Upper lobe of right lung (tissue), 1 donor: ENCODE measurements at places on chromosomes 3 and 15. TPM values are rescaled to one million over a fixed set of nuclear protein-coding genes. Genes with fewer than 3 reads are reported as not detected.

- DNase-seq: no peak
Observed at GRCh38 chr3:60096403-60096802, 1046.6 kb upstream of the CFAP20DC start.

Gene LYZL4
- not detected for total RNA-seq

DNA sequence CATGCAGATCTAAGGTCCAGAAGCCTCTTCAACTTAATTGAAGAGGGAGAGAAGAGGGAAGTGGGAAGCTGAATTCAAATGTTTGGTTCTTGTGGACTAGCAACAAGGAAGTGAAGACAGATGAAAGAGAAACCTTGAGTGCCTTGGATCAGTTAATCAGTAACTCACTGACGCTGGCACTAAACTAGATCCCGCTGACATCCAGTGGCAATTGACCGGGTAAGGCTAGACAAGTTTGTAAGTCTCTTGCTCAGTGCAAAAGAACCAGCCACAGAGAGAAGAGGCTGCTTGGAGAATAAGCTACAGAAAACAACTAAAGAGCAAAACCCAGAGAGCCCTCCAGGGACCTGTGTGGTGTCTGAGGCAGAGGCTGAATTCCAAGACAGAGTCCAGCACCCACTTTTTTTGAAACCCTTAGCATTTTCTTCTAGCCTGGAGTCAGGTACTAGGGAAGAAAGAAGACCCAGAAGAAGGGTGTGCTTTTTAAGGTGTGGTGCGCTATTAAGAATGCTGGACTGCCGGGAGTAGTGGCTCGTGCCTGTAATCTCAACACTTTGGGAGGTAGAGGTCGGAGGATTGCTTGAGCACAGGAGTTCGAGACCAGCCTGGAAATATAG is 6.9 kb downstream of the PLCH1 start:
- no peak for DNase-seq

DNA sequence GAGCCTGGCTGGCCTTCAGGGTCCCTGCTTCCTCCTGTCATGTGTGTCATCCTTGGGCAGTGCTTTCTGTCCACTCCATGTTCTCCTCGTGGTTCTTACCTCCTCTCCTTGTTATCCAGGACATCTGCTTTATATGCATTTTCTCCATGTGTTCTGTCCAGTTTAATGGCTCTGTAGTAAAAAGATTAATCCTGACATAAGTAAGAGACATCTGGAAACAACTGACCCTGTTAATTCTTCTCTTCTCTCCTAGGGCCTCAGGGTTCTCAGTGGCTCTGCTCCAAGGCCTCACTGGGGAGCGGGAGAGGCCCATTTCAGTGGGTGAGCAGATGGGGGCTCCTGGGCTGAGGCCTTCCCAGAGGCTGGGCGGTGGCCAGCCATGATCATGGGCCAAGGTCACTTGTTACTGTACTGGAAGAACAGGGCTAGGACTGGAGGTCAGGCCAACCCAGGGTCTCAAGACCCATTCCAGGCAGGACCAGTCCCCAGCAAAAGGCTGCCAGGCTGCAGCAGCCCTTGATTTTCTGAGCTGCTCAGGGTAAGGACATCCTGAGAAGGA is 20.2 kb upstream of the CDCP1 start:
- no peak for DNase-seq

DNA sequence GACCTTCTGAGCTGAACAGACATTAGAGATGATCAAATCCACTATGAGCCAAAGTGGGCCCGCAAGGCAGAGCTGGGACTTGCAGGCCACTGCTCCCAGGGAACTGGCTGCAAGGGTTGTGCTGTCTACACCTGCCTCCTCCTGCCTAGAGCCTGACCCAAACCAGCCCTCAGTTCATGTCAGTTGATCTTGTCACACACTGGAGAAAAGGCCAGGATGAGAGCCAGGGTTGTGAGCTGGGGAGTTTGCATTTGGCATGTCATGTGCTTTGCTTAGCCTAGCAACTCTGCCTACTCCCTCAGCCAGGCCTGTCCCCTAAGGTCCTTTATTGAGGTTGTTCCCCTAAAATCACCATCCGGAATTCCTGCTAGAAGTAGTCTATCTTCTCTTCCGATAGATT is 67.8 kb downstream of the RAB11A start:
- no peak for DNase-seq

DNA sequence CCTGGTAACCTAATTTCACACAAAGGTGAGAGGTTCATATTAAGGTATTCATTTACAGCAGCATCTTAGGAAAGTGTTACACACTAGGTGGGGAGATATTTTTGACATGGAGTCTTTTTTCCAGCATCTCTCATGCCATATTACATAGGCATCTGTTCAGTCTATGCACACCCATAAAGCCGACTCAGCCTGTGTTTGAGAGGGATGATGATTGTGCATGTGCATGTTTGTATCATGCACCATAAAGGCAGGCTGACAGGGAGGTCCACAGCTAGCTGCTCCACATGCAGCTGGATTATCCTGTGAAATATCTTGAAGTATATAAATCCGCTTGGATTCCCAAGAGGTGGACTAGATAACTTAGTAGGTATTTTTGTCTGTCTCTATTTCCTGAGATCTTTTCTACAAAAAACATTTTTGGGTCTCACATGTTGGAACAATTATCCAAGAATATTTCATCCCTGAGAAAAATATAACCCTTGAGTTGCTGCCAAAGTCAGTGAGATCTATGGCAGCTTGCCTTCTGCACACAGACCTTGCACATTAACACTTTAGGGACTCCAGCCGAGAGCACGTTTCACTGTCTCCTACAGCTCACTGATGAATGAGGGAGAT is 288.4 kb upstream of the DPH6 start:
- DNase-seq: no peak
